ENCODE measurements at places on chromosomes 5 and 9.

GRCh38 chr5:96017951-96018350 lies 56.3 kb upstream of the ELL2 start:
- no peak for DNase-seq

DNA sequence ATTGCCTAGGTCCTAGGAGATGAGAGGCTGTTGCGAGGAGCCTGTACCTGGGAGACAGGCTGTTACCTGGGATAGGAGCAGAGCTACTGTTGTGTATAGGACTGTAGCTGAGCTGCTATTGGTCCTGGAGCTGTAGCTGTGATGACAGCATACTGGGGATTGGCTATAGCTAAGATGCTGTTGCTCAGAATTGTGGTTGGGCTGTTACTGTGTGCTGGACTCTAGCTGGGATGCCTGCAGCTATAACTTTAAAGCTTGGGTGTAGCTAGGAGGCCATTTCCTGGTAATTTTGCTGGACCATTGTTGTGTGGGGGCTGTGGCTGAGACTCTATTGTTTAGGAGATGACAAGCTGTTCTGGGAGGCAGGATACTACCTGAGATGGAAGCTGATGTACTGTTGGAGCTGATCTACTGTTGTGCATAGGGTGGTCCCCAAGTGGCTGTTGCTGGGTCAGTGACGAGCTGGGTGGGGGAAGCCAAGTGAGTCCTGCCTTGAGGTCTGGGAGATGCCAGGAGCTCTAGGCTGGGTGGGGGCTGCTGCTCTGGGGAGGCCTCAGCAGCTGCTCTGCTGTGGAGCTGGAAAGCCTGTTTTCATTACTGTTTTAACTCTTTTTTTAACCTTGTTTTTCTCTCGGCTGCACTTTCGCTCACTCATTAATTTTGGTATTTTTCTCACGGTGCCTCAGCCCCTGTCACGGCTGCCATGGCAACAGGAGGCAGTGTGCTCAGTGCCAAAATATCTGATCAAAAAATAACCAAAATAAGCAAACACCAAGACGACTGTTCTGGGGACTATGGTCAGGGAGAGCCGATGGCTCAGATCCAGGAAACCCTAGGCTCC lies 3.0 kb upstream of the PCDH1 start:
- no peak for DNase-seq

DNA sequence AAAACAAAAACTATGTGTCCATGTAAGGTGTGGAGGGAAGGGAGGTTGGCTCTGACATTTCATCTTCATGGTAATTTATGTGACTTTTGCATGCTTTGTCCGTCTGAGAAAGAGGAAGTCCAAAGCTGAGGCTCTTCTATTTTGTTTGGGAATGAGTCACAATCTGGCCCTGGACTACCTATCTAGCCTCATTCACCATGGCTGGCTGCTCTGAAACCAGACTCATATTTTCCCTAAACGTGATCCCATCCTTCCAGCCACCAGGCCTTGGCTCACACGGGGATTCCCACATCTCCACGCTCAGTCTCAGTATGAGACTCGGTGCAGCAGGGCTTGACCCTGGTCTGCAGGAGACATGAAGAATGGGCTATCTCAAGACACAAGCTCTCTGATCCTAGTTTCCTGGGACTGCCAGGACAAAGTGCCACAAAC lies 672.8 kb downstream of the ACTL7B start:
- DNase-seq, result no peak

DNA sequence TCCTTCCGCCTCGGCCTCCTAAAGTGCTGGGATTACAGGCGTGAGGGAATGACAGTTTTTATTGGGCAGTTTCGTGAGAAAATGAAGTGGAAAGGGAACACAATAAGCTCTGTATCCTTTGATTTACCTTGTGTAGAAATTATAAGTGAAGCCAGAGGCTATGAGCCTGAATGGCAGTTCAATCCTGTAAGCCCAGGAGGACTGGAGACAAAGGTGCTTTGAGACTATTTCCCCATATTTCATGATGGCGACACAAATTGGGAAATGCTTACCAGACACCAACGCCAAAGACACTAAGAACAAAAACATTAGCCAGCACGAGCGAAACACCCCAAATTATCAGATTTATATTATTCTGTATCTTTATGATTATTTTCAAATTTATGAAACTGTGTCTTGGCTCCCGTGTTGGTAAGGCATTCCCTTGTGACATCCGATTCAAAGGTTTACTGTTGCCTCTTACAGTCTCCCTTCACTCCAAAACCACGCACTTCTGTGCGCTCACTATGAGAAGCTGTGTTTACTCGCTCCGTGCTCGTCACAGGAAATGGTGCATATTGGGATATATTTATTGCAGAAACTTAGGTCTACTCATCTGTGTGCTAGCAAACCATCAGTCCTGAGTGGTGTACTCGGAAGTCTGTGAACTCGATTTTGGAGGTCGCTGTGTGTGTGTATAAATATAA lies 73.9 kb downstream of the SH3PXD2B start:
- DNase-seq, result no peak

GRCh38 chr5:142770650-142771609 lies 753 bp downstream of the ARHGAP26 start:
- no peak for DNase-seq

DNA sequence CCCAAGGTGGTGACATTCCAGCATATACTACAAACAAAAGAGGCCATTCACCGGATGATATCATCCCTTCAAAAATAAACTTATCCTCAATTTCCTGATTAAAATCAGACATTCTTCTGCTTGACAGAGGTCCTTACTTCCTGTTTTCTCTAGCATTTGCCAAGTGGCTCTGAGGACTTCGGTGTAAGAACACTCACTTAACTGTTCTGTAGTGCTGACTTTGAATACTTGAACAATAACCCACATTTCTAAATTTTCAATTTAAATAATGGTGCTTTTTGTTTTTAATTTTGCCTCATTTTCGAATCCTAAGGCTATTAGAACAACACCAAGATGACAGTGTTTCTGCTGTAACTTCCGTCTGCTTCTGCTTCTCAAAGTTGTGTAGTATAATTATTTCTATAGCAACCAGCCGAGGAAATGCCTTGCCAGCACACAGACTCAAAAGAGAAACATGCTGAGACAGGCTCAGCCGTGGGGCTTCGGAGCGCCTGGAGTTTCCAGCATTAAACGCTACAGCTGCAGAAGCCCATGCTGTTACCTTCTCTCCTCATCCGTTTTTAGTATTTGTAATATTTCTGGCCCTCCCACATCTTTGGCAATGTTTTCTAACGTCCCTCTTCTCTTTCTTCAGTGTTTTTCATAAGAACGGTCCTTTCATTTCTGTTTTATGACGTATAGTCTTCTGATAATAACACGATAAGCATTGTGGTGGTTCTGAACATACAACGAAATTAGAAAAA lies 19.5 kb upstream of the ANXA1 start:
- DNase-seq, result no peak

GRCh38 chr9:69131682-69132081 lies 42.4 kb upstream of the TJP2 start:
- no peak for DNase-seq

GRCh38 chr5:5705010-5705409 lies 282.5 kb downstream of the ICE1 start:
- no peak for DNase-seq

DNA sequence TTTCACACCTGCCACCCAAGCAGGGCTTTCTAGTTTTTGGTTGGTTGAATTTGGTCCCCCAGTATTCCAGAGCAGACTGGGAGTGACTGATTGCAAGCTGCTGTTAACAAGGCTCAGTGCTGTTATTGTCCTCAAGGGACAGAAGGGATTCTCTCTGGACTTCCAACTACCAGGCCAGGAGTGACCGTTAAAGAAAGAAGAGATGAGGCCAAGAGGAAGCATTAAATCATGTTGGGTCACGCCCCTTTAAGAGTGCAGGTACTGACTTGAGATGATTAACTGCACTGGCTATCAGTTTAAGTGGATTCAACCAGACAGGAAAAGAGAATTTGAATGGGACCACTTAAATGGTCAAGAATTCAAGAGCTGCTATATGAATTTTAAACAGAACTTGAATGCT lies 220.8 kb upstream of the PCSK5 start:
- no peak for DNase-seq

DNA sequence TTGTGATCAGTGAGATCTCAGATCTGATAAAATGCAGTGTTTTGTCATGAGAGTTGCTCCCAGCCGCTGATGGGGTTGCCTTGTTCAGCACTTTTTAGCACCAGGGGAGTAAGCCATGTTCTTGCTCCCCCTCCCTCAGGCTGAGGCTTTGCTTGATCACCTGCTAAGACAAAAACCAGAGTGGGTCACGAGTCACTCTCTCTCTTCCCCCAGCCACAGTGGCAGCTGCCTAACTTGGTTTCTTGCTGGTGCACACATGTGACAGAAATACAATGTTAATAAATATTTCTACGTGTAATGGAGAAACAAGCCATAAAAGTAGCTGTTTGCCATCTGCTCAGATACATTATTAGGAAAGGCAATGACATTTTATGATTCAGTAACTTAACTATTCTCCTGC lies 212.4 kb upstream of the DMRT1 start:
- no peak for DNase-seq

DNA sequence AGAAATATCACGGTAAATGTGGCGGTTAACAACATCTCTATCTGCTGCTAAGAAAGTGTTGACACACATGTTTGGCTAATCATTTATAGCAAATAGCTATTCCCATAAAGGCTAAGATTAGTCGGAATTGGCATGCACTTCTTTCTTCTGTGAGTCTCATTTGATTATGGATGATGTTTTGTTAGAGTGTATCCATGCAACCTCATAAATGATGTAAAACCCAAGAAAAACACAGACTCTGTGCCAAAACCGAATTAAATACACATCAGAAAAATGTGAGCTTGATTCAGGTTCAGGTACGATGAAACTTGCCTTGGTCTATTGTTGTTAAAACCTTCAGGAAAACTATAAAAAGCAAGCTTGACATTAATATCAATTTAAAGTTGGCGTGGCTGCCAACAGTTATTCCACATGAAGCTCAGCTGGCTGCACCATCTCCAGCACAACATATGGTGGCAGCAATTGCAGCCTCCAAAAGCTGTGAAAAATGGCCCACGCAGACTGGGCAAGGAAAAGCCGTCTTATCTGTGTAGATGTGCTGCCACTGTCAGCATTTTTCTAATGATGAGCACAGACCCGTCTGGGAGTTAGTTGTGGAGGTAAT lies 41.1 kb upstream of the ICE1 start:
- DNase-seq, result no peak

- no peak for DNase-seq
Observed at GRCh38 chr9:128102861-128103588, 24.5 kb downstream of the PTGES2 start.

DNA sequence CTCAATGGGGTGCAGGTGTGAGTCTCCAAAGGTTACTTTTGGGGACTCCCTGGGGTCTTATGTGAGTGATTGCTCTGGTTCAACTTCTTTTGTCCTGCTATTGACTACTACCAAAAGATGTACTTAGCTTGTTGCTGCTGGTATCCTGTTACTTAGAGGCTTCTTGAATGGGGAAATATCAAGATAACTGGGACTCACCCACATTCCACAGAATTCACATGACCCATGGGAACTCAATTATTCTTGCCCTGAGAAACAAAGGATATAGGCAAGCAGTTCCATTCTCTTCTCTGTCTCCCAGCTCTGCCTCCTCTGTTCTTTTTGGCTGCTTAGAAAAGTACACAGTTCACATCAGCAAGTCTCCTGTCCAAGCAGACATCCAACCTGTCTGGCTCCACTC lies 105.9 kb downstream of the UNC13B start:
- no peak for DNase-seq

DNA sequence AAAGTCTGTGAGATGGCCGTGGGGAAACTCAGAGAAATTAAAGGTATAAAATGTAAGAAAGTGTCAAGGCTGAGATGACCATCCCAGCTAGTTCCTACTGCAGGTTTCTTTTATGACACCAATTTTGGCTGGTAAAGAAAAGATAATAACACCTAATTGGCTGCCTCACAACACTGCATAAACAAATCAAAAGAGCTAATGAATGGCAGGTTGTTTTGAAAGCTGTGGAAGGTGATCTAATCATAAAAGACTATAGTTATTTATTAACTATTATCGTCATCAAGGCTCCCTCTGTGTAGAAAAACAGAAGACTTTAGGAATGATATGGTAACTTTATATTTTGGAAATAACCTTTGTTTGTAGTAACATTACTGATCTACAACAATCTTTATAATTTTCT lies 3.5 kb upstream of the SPINK5 start:
- no peak for DNase-seq

DNA sequence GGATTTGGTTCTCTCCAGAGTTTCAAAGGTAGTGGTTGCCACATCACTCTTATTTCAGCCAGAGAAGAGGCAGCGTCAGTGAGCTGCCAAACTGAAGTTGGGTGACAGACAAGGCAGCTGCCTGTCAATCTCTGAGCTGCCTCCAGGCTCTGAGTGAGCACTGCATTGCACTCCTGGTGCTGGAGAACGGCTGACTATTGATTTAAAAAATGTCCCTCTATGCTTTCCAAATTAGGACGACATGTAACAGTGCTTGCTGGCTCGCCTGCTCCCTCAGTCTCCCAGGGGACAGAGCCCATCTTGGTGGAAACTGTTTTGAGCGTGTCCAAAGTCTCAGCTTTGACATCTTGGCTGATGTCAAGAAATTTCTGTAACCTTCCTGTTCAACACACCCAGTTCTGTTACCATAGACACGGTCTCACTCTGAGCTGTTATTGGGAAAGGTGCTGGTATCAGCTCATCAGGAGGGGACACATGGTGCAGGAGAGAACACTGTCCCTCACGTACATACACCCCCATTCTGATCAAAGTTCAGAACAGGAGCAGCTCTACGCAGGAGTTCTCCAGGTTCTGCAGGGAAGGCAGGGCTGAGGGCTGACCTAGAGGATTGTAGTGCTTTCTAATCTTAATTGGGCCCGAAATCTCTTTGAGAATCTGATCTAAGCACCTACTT lies 15.7 kb downstream of the PCDH12 start:
- no peak for DNase-seq

DNA sequence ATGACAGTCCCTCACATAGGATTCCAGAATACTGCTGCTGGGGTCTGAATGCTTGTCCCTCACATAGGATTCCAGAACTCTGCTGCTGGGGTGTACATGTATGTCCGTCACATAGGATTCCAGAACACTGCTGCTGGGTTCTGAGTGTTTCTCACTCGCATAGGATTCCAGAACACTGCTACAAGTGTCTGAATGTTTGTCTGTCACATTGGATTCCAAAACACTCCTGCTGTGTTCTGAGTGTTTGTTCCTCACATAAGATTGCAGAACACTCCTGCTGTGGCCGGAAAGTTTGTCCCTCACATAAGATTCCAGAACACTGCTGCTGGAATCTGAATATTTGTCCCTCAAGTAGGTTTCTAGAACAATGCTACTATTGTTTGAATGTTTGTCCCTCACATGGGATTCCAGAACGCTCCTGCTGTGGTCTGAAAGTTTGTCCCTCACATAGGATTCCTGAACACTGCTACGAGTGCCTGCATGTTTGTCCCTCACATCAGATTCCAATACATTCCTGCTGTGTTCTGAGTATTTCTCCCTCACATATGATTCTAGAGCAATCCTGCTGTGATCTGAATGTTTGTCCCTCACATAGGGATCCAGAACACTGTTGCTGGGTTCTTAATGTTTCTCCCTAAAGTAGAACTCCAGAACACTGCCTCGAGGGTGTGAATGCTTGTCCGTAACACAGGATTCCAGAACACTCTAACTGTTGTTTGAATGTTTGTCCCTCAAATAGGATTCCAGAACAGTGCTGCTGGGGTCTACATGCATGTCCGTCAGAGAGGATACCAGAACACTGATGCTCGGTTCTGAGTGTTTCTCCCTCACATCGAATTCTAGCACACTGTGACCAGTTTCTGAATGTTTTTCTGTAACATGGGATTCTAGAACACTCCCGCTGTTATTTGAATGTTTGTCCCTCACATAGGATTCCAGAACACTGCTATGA lies 200.4 kb downstream of the FOXD4L6 start:
- DNase-seq, result no peak
